ENCODE measurements at places on chromosomes 3 and 15.

DNA sequence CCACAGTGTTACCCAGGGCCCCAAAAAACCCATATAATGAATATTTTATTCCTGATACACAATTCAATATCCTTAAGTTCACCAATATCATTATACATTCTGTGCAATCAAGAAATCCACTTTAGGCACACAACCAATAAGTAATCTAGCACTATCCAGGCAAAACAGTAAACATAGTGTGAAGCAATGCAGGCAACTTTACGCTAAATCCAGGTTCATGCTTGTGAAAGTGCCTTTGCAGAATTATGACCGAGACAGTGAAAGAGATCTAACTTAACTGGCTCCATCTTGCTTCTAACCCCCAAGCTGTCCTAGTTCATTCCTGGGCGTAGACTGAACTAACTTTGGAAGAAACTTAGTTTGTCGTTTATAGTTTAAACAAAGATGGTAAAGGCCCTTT lies 34.2 kb upstream of the INO80 start:
- no peak for DNase-seq

- no peak for DNase-seq
Observed at GRCh38 chr3:183513046-183513706, 42.3 kb downstream of the KLHL6 start.

DNA sequence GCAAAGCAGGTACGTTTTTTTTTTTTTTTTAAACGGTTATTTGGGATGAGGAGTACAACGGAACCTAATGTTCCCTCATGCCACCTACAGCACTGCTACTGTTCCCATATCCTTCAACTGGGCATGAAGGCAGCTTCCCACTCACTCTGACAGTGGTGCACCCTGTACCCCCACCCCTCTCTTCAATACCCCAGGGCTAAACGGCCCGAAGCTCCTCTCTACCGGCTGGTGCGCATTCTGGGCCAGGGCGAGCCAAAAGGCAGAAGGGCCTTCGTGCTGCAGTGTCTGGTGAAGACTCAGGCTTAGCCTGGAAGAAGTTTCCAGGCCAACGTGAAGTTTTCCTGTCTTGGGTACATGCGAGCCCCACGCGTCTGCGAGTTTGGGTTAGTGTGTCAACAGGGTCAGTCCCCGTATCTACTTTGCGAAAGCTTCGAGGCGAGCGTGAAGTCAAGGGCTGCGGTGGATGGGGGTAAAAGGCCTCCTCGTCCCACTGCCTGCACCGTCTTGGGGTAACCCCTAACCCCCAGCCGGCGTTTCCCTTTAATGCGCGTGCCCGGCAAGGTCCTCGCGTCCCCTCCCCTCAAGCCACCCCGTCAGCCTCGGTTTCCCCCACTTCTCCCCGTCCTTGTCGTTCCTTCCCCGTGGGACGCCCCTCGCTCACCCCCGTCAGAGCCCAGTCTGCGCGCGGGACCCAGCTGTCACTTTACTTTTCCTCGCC lies 765 bp upstream of the UBE2E2 start:
- DNase-seq, result no peak

GRCh38 chr15:101022876-101023275 lies 103.7 kb downstream of the LRRK1 start:
- DNase-seq, result no peak

- DNase-seq, result no peak
Observed at GRCh38 chr15:47661661-47662180, 55.6 kb upstream of the SEMA6D start.

- no peak for DNase-seq
Observed at GRCh38 chr3:112734171-112734570, 93.2 kb upstream of the CCDC80 start.

GRCh38 chr3:143769616-143770015 lies 78.7 kb downstream of the SLC9A9 start:
- DNase-seq, result no peak

DNA sequence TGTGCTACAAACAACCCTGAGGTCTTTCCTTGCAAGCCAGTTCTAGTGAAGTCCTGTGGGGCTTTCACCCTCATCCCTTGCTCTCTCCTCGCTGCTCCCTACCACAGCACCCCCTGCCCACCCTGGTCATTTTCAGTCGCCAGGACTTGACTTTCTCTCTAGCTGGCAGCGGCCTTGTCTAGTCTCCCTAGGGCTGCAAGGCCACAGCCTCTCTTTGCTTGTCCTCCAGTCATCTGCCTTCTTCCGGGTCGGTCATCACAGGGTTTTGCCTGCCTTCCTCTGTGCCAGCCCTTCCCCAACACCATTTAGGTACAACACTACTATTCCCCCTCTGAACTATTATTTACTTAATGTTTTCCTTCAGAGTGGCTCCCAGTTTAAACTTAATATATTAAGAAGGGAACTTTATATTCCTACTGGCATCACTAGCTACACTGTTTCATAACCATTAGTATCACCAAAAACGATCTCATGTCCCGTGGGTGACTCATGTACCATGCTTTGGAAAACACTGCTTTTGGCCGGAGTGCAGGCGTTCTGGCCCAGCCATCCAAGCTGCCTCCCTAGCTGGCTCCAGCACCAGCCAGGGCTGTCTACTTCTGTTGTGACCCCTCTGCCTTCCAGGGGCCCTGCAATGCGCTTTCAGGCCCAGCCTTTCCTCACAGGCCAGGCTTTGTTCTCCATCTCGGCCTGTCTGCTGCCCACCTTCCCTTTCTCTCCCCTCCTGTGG lies 21.4 kb downstream of the FAH start:
- no peak for DNase-seq

DNA sequence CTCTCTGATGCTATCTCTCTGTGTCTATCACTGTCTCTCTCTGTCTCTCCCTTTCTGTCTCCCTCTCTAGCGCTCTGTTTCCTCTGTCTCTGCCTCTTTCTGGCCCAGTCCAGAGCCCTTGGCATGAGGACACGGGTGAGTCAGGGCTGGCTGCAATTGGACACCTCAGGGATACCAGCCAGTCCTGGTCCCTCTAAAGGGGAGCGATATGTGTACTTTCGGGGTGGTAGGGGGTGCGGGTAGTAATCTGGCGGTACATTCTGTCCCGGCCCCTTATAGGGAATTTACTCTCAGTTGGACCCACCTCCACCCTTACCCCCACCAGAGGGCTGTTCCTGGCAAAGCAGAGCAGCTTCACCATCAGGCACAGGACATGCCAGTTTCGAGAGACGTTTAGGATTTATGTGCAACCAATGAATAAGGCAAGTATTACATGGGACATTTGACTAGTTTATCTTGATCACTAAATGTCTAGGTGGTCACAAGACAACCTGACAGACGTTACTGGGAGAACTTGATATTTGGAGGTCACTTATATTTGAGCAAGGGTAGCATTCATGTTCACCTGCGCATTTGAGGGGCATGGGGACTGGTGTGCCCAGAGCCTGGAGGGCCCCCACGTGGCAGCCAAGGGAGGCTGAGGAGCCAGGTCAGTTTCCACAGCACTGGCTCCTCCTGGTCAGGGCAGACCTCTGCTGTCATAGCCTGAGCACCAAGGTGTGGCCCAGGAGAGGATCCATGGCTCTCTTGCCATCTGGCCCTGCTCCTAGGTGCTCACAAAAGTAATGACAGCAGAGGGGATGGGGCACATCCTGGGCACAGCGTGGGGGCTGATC lies 256.1 kb downstream of the PLCL2 start:
- no peak for DNase-seq

DNA sequence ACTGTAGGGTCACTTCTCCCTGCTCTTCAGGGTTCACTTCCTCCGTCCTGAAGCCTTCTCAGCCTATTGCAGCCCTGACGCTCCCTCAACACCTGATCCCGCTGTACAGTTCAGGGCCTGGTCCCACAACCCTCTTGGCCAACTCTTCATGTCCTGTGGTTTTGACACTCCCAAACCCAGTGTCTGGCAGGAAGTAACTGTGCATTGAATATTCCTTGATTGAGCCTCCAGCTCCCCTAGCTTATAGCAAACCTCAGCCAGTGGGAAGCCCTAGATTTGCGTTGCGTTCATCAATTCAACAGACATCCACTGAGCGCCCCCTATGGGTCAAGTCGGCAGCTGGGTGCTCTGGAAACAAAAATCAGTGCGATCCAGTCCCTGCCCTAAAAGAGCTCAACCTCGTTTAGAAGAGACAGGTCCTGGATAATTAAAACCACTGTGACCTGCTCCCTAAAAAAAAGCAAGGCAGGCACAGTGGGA lies 13.5 kb downstream of the UBAP1L start:
- DNase-seq, result peak; percentile 60

- no peak for DNase-seq
Observed at GRCh38 chr3:85180-85579, 111.4 kb upstream of the CHL1 start.

DNA sequence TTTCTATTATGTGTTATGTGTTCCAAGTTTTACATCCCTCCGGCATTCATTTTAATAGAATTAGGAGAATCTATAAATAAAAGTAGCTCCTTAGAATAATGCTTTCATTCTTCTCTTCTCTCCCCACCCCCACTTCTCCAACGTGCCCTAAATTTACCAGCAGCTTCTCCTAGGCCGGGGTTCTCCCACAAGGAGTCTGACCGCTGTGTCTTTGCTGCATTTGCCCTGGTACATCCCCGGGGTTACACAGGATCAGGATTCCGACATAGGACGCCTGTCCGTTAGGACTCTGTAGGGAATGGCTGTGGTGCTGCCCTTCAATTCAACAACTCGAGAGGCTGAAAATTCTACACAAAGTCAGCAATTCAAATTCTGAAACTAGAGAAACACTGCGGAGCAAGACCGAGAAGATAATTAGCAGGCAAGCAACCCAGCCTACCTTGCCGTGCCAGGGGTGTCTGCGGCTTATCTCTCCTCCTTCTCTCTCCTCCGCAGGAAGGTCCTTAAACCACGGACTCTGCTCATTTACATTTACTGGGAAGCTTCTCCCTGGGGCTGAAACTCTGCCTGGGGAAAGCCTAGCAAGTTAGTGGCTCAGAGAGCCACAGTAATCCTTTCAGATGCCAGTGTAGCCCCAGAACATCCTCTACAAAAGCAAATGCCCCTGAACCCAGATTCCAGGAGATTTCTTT lies 18.8 kb downstream of the PCSK6 start:
- DNase-seq, result no peak

- no peak for DNase-seq
Observed at GRCh38 chr3:21534462-21534861, 216.5 kb downstream of the ZNF385D start.

DNA sequence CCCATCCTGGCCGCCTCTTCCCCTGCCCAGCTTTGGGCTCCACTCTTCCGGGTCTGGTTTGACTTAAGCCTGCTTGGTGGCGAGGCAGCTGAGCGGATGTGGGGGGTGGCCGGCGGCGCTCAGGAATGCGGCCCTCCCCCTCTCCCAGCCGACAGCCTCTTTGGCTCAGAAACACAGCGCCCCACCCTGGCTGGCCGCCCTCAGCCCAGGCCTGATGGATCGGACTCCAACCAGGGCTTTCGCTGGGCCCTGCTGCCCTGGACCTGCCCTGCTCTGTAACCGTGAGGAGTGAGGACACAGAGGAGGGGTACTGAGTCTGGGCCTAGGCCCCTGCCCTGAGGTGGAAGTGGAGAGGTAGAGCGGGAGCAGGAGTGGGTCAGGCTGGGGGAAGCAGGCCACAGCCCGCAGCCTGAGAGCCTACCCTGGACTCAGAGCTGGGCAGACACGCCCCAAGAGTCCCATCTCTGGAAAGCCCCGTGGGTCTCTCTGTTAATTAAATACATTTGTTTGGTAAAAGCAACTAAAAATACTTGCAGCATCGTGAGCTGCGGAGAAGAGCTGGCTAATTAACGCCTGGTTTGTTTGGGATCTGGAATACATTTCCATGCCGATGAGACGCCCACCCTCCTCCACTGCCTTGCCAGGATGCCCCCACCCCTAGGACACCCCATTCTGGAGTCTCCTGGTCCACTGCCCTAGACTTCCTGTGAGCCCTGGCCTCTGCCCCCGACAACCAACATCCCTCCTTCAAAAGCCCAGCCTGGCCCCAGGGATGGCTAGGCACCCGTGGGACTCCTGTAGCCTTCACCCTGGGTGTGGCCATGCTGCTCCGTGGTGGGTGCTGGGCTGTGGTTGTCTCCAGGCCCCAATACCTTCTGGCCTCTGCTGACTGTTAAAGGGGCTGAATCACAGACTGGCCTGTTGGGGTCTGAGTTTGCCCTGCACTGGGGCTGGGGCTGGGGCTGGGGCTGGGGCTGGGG lies 19.6 kb downstream of the PLXNA1 start:
- DNase-seq, result no peak

GRCh38 chr15:26261966-26262365 lies 398.8 kb upstream of the ATP10A start:
- DNase-seq, result no peak

GRCh38 chr3:189586941-189587663 lies 44.1 kb upstream of the TP63 start:
- no peak for DNase-seq

DNA sequence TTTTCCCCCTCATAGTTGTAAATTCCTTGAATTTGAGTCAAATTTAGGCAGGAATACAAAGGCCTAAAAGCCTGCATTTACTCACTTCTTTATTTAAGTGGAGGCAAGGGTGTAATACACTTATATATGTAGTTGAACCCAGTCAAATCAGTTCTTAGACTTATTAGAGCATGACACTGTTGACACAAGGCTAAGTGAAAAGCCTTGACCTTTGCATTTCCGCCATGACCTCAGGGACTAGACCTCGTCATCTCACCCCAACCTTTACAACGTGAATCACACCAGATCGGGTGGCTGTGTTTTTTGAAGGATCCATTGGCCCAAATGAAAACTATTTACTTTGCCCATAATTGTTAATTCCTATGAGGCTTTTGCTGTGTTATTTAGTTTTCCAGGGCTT lies 774.4 kb downstream of the ROBO1 start:
- no peak for DNase-seq

- DNase-seq, result no peak
Observed at GRCh38 chr15:43775411-43775965, 1.3 kb downstream of the ELL3 start.

DNA sequence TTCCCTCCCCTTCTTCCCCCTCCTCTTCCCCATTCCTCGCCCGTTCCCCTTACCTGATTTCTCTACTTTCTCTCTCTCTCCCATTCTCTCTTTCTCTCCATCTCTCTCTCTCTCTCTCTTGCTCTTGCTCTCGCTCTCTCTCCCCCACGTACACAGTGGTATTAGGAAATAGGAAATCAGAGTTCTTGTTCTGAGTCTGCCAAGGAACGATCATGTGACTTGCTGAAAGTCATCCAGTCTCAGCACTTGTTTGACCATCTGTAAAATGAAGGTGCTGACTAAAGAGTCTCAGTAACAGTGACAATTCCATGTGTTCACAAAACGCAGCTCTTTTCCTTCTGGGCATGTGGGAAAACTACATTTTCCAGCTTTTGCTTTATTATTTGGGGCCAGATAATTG lies 445.0 kb upstream of the TGFBR2 start:
- DNase-seq, result no peak

DNA sequence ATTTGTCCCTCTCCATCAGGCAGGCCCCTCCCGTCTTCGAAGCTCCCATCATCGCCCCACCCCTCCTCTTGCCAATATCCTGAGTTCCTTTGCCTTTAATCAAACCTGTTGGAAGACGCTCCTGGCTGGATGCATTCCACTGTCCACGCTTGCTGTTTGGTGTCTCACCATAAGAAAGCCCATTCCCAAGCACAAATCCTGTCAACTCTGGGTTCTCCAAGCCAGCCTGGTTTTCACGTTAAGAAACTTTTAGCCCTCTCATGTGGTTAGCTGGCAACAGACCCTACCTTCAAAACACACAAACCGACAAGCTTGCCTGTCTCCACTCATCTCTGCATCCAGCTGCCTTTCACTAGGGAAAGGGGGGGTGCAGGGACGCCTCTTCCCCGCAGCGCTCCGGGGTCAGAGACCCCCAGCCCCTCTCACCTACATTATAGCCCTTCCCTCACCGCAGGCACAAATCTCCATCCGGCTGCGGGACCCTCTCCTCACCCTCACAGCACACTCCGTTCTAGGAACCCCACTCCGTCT lies 1.1 kb downstream of the GORASP1 start:
- no peak for DNase-seq

- DNase-seq, result no peak
Observed at GRCh38 chr3:103167850-103168249, 733.0 kb downstream of the ZPLD1 start.

GRCh38 chr15:33699691-33700447 lies 268.4 kb upstream of the CHRM5 start:
- DNase-seq, result no peak

All from activated naive CD4-positive, alpha-beta T cell treated with anti-CD3 and anti-CD28 coated beads, Interleukin-2, amount 50 U/mL, for 16 hours (primary cell).